ENCODE measurements at places on chromosomes 5 and 9. TPM values are rescaled to one million over a fixed set of nuclear protein-coding genes. Genes with fewer than 3 reads are reported as not detected.

Gene C5orf15
- 41.3 TPM for total RNA-seq

Gene TLX3
- total RNA-seq, result not detected

Gene LMAN2
- total RNA-seq, result 194 TPM

Gene IFNA13
- total RNA-seq, result not detected

Gene STPG3
- total RNA-seq, result not detected

Gene FRRS1L
- 0.18 TPM for total RNA-seq

Gene KIAA0825
- total RNA-seq, result 0.42 TPM

Measured in A549 treated with CORT108297 at 1 μM for 4 hours (cell line).